ENCODE measurements at places on chromosomes 12 and 14.

- DNase-seq, result no peak
These were observed 16.1 kb upstream of the GRIP1 start for GRCh38 chr12:66694666-66695613.

DNA sequence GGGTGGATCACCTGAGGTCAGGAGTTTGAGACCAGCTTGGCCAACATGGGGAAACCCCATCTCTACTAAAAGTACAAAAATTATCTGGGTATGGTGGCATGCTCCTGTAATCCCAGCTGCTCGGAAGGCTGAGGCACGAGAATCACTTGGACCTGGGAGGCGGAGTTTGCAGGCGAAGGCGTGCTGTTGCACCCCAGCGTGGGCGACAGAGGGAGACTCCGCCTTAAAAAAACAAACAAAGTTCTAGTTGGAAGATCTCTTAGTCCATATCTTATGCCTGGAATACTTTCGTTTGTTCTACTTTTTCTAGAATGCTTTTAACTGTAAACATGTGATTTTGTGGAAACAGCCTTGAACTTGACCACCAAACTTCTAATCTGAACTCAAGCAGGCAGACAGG lies 38.7 kb downstream of the PPHLN1 start:
- DNase-seq, result no peak

DNA sequence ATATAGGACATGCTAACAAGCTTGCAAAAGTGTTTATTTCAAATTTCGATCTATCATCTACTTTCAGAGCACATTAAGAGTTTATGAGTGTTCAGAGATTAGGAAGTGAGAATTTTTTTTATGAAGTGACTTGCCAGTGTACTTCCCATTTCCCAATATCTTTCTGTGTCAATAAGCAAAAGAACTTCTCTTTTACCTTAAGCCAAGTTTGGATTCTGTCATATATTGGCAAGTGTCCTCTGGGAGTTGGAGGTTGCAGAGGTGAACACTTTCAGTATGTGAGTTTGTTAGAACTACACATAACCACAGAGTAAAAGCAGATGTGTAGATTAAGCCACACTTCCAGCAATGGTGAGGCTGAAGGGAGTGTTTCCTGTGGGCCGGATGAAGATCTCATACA lies 16.6 kb upstream of the KLRF1 start:
- no peak for DNase-seq

DNA sequence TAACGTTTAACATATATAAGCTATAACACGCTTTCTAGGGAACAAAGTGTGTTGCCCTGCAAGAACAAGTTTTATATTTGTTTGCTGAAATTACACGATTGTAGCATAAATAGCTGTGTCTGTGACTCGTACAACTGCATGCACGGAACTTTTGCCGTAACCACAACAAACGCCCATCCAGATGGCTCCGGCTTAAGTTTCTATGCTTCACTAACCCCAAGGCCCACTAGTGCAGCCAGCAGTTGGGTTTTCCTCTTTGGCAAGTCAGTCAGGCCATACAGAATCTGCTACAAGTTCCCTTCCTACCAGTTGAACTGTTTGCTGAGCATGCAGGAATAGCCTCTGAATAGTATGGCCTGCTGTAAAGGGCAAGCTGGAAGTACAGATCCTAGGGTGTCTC lies 12.1 kb downstream of the CSRP2 start:
- no peak for DNase-seq

- DNase-seq, result no peak
These were observed 382.4 kb downstream of the VRK1 start for GRCh38 chr14:97179573-97179972.

DNA sequence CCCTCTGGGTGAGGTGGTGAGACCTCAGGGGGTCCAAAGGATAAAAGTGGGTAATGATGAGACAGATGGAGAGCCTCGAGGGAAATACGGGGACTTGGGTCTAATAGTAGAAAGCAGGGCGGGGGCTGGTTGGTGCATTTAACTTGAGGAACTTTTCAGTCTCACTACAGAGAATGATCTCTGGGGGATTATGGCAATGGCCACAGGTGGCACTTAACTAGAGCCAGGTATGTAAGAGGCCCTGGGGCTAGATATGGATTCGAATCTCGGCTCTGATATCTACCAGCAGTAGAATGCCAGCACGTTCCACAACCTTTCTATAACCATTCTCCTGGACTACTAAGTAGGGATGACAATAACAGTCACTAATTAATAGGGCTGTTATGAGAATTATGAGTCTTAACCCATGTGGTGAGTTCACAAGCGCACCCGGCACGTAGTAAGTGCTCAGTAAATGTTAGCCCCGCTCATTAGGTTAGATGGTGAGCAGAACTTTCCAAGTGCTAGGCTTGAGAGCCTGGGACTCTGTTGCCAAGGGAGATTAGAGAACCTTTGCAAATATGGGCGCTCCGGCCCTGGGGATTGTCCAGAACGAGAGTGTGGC lies 888 bp upstream of the PLXNC1 start:
- DNase-seq, result no peak

DNA sequence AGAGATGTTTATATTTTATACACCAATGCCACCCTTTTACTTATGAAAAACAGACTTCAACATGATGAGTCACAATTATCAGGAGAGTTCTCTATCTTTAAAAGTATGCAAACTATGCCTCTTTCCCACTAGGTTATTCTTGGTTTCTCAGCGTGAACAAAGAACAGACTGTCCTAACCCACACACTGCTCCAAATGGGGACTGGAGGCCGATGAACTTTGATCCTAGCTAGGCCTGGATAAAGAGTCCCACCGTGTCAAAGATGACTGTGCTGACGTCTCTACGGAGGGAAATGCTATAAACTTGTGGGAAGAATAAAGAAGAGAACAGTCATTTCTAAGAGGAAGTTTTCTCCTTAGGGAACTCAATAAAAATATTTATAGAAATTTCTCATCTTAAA lies 160.1 kb downstream of the EPS8 start:
- peak; percentile 94 for DNase-seq

GRCh38 chr14:55915456-55915855 lies 202.8 kb upstream of the PELI2 start:
- no peak for DNase-seq

DNA sequence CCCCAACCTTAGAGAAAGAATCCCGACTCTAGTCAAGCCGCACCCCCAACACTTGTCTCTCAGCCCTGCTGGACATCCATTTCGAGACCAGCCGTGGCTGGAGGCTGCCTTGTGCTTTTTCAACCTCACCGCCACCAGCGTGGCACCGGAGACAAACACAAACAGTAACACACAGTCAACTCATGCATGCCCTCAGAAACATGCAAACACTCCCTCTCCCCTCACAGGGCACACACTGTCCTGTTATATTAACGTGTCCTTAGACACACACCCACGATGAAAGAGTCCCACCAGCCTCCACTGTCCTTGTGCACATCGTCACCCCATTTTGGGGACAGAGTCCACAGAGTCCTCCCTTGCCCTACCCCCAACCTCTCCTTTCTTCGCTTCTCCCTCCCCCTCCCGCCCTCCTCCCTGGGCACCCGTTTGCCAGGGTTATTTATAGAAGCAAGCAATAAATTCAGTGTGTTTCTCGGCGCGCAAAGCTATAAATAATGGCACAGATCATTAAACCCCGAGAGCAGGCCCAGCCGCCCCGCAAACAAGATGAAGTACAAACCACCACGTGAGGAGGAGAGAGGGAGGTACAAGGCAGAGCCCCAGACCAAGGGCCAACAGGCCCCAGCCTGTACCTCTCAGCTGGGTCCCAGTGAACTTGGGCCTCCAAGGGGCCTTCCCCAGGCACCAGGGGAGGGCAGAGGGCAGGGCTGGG lies 27.9 kb downstream of the SMUG1 start:
- no peak for DNase-seq

- DNase-seq, result no peak
These were observed 120.8 kb downstream of the PPHLN1 start for GRCh38 chr12:42446761-42447160.

- DNase-seq, result no peak
These were observed 13.1 kb upstream of the SMCO3 start for GRCh38 chr12:14827043-14827442.

GRCh38 chr14:53619691-53620231 lies 336.9 kb downstream of the BMP4 start:
- peak; percentile 13 for DNase-seq

DNA sequence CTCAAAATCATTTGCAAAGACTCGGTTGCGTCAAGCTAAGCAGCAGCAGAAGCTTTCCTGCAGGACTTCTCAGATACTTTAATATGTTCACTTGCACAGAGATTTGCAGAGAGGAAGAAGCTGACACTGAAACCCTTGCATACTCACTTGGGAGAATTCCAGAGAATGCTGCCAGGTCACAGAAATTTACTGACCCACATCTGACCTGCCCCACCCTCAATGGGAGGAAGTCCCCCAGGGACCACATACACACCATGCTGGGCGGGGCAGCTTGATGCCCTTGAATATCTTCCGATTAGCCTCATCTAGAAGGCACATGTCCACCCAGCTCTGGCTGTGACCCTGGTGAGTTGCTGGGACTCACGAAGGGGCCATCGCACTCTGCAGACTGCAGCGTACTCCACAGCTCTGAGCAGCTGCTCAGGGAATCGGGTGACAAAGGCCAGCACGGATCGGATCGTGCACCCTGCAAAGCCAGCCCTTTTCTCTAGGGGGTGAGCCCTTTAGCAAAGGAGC lies 83.2 kb downstream of the ITPK1 start:
- no peak for DNase-seq

DNA sequence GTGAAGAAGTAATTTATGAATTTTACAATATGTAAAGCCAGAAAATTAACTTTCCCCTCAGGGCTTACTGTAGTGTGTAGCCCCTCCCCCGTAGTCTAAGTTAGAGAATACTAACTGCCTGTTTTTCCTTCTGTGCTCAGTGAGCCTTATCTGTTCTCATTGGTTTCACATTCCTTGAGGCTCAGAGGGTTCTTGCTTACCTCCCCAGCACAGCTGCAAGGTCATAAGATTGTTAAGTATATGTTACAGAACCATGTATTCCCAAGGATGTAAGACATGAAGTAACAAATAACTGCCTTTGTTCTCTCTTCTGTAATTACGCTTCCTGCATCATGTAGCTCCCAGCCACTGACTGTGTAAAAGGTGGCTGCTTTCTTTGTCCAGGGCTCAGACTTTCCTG lies 1351.1 kb downstream of the TMEM121 start:
- no peak for DNase-seq

GRCh38 chr12:112615196-112615595 lies 176.4 kb upstream of the RPH3A start:
- no peak for DNase-seq

GRCh38 chr14:90409209-90409730 lies 12.4 kb downstream of the CALM1 start:
- DNase-seq, result peak; percentile 97

DNA sequence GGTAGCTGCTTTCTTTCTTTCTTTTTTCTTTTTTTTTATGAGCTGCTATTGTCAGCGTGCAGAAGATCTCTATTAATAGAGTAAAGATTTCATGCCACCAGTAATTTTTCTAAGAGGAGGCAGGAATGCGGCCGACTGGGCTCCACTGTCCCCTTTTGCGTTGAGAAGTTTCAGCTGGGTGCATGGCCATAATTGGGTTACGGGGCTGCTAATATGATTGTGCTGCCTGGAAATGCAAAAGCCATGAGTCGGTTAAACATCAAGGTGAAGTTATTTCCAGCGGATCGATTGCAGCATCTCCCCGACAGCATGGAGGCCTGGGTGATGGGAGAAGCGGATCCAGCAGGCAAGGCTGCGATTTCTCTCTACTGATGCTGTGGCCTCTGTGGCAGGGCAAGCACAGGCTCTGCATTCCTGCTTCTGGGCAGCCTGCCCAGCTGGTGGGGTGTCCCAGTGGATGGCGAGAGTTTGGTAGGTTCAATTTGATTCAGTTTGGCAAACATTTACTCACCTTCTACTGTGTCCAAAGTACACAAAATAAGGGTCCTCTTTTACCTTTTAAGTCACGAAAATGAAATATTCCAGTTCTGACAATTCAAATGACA lies 54.4 kb upstream of the PRMT8 start:
- DNase-seq, result no peak

GRCh38 chr12:111529424-111530368 lies 69.4 kb downstream of the ATXN2 start:
- DNase-seq, result peak; percentile 21

DNA sequence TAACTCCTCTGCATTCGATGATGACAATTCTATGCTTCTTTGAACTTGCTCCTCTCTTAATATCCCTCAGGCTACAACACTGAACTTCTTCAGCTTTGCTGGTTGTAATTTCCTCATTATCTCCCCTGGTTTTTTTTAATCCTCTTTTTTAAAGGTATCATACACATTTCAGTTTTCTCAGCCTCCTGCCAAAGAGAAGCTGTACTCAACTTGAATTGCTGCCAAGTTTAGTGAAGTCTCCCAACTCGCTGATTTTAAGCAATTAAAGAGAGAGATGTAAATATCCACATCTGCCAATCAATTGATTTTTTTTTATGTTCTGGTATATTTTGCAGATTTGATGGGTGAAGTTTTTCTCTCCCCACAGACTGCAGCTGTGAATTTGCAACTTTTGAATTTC lies 817.8 kb downstream of the GALC start:
- no peak for DNase-seq

- DNase-seq, result peak; percentile 9
These were observed 78.4 kb downstream of the NRXN3 start for GRCh38 chr14:78248501-78249090.
